ENCODE measurements at places on chromosomes 16 and 17.

DNA sequence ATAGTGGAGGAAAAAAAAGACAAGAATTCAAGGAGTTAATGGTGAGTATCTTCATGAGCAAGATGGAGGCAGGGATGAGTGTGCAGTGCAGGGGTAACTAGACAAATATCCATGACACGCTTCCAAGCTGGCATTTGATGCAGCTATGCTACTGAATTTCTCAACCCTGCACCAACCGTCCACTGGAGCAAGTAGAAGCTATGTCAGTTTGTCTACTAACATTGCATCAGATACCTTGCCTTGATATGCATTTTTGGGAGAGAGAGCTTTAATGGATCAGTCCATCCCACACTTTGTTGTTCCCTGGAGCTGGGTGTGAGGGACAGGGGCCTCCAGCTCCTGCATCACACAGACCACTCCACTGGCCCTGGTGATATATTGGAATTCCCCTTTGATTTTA, 16.4 kb downstream of the CCL11 start:
- DNase-seq, result no peak

GRCh38 chr16:56994311-56994710, 5.0 kb downstream of the NLRC5 start:
- DNase-seq, result no peak

DNA sequence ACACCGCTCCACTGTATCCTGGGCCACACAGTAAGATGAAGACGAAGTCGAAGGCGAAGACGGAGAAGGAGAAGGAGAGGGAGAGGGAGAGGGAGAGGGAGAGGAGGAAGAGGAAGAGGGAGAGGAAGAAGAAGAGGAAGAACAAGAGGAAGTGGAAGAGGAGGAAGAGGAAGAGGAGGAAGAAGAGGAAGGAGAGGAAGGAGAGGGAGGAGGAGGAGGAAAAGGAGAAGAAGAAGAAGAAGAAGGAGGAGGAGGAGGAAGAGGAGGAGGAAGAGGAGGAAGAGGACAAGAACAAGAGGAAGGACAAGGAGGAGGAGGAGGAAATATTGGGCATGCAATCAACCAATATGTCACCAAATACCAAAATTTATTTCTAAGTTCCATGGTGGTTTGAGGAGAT, 149.5 kb upstream of the ERCC4 start:
- DNase-seq, result no peak

- DNase-seq, result no peak
Observed at GRCh38 chr17:72359274-72359673, 238.5 kb downstream of the SOX9 start.

GRCh38 chr16:24141466-24141865, 114.7 kb upstream of the CACNG3 start:
- no peak for DNase-seq

- no peak for DNase-seq
Observed at GRCh38 chr17:44978807-44979206, 10.7 kb upstream of the C1QL1 start.

DNA sequence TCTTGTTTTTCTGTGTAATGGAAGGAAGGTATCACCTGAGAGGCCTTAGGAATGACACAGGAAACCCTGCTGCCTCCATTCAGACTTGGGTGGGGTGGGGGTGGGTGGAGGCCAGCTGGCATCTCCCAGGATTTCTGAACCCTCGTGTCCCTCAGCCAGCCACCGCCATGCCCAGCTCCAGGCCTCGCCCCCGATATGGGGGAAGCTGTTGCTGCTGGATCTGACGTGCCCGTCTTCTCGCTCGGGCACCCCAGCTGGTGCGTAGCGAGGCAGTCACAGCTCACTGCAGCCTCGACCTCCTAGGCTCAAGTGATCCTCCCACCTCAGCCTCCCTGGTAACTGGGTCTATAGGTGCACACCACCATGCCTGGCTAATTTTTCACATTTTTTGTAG, 220.0 kb upstream of the CHMP6 start:
- DNase-seq, result no peak

GRCh38 chr16:27712251-27712711, 162.3 kb downstream of the KATNIP start:
- DNase-seq, result no peak

DNA sequence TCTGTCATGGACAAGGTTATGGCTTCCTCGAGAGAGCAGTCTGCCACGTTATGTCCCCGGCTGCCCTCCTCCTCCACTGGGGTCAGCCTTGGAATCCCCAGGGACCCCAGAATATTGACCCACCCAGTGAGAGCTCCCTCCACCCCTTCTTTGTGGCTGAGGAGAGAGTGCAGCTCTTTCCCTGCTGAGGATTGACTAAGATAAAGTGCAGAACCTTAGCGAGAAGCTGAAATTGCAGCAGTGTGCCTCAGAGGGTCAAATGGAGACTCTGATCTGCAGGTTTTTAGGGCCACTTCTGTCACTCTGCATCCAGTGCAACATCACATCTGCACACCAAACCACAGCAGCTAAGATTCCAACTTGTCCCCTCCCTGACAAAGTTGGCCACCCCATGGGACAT, 25.6 kb upstream of the PMFBP1 start:
- no peak for DNase-seq

- DNase-seq, result peak; percentile 77
Observed at GRCh38 chr17:78891406-78892061, 11.5 kb downstream of the CEP295NL start.

DNA sequence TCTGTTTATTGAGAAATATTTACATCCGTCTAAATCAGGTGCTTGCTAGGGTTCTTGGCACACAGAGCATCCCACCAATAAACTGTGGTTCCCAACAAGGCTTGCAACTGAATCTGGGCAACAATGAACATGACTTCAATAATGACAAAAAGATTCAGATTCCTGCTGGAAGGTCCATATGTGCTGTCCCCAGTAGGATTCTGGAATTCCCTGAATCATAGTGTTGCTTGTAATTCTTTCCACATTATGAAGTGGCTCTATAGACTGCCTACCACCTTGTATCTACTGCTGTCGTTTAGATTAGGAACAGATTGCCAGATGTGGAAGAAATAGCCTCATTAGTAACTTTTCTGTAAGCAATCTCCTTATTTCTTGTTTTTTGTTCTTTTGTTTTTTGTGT, 265.9 kb downstream of the WWOX start:
- no peak for DNase-seq

DNA sequence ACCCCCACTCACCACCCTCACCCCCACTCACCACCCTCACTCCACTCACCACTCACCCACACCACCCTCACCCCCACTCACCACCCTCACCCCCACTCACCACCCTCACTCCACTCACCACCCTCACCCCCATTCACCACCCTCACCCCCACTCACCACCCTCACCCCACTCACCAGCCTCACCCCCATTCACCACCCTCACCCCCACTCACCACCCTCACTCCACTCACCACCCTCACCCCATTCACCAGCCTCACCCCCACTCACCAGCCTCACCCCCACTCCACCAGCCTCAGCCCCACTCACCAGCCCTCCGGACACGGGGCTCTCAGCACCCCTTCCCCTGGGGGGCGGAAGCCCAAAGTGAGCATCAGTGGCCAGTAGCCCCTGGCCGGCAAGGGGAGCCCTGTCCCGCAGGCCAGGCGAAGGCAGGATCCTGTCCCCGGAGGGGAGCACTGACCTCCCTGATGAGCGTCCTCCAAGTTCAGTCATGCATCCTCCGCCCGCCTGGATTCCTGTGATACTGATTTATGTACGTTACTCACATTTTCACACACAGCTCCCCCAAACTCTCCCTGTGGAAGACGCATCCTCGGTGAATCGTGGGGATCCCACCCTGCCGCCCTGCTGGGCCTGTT, 18.0 kb upstream of the C1QTNF8 start:
- DNase-seq, result no peak

DNA sequence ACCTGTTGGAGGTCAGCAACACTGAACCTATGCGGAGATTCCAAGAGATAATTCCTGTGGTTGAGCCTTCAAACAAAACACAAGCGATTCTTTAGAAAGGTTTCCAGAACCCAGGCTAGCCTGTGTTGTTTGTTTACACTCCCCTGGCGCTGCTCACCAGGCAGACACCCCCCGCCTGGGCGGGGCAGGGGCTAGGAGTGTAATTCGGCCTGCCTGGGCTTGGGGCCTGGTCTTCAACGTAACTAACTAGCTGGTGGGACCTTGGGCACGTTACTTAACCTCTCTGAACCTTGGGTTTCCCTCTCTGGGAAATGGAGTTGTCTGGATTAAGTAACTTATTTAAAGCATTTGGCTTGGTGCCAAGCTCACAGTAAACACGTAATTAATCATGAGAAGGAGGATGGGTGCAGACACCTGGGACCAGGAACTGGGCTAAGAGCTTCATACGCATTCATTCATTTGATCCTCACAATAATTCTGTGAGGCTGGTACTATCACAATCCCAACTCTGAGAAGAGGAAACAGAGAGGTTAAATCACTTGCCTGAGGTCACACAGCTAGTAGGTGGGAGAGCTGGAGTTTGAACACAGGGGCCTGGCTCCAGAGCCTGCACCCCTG, 7.6 kb upstream of the ARHGAP27 start:
- DNase-seq, result peak; percentile 63

DNA sequence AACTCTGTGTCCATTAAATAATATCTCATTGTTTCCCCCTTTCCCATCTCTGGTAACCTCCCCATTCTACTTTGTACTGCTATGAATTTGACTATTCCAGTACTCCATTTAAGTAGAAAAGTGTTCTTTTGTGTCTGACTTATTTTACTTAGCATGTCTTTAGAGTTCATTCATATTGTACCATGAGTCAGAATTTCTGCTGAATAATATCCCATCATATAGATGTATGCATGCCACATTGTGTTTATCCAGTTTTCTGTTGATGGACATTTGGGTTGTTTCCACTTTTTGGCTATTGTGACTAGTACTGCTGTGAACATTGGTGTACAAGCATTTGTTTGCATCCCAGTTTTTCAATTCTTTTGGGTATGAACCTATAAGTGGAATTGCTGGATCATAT, 6.0 kb downstream of the PPM1D start:
- DNase-seq, result no peak

- no peak for DNase-seq
Observed at GRCh38 chr17:82911822-82912221, 72.0 kb upstream of the ZNF750 start.

- no peak for DNase-seq
Observed at GRCh38 chr16:58448890-58449289, 51.1 kb upstream of the NDRG4 start.

GRCh38 chr16:51812945-51813344, 661.9 kb upstream of the SALL1 start:
- no peak for DNase-seq

- DNase-seq, result peak; percentile 21
Observed at GRCh38 chr16:21953541-21953902, 361 bp downstream of the UQCRC2 start.

DNA sequence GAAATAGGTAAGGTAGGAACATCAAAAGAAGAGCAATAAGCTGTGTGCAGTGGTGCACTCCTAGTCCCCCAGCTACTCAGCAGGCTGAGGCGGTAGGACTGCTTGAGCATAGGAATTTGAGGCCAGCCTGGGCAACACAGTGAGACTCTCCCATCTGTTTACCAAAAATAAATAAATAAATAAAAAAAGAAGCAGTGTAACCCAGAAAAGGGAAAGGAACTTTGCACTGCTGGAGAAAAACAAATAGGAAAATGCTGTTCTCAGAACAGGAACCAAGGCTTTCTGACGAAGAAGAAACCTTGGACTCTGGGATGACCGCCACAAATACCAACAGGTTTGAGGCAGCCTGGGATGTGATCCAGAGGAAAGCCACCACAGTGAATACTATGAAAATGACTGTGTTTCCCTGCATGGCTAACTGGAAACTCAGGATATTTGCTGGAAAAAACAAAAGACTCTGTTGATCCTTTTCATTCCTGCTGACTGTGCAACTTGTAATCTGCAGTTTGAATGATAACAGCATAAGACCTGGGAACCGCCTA, 41.2 kb downstream of the TTC19 start:
- DNase-seq, result no peak

DNA sequence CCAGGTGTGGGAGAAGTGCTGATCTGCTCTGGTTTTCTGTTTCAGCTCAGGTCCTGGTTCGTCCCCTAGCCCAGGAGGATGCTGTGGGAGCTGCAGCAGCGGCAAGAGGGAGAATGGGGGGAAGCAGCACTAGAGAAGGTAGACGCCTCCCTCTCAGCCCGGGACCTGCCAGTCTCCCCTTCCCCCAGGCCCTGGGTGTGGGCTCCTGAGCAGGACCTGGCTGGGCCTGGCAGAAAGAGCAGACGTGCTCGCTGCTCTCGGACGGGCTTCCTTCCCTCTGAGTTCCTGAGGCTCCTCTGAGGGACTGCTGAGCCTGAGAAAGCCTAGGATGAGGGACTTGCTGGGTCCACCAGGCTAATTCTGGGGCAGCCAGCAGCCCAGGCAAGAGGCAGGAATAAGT, 3.1 kb downstream of the PRCD start:
- no peak for DNase-seq

DNA sequence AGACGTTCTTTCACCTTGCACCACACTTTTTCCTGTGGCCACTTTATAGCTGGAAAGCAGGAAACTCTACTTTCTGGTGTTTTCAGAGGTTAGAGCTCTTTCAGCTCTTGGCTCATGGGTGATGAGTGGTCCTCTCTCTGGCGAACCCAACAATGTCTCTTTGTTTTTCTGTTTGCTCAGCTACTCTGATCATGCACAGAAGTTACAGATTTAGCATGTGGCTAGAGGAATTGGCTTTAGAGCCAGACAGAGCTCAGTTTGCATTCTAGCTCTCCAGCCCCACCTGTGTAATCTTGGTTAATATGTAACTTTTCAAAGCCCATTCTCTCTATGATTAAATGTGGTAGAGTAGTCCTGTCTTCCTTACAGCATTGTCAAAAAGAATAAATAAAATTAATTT, 225.2 kb downstream of the HAPSTR1 start:
- DNase-seq, result no peak
